ENCODE measurements at places on chromosomes 1 and 21.

- DNase-seq = no peak
Measured at GRCh38 chr1:227094249-227094966, 154.3 kb downstream of the COQ8A start.

DNA sequence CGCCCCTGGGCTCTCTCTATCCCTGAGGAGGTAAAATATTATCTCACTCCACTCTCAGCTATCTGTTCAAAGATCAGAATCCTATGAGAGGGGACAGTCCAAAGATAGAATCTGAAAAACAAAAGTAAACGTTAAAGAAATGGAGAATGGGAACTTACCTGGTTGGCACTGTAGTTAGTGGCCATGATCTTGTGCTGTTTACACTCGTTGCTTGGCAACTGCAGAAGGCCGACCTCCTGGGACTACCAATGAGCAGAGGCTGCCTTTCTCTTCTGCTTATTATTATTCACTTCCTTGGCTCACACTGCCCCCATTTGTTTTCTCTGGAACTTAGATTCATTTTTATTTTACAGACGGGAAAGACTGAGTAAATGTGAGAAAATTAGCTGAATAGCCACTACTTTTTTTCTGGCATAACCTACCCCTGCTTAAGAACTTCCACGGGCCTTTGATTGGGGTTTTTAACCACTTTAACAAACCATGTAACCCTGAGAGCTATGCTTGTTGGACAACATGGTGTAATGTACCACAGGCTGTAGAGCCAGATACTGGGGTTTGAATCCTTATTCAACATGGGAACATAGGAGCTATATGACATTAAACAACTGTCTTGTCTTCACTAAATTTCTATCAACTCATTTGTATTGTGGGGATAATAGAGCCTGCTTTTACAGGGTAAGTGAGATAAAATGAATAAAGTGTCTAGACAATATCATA lies at the start of gene CFAP126:
TSS of gene CFAP126 (minus strand) at position 193 of the 717 bp plus-strand sequence. CDS start at position 185, 8 bp downstream.
- DNase-seq = no peak

GRCh38 chr1:231094421-231094820 lies 54.4 kb upstream of the FAM89A start:
- DNase-seq = no peak

- no peak for DNase-seq
Measured at GRCh38 chr1:199301472-199302217, 662.8 kb downstream of the PTPRC start.

GRCh38 chr1:234322979-234323378 lies 50.3 kb upstream of the COA6 start:
- no peak for DNase-seq

Data from stimulated activated CD8-positive, alpha-beta memory T cell treated with anti-CD3 and anti-CD28 coated beads, Interleukin-4, amount 100 ng/mL, for 1 hour (primary cell).